NCI-H2081 (cell line): ENCODE measurements at places on chromosomes 5 and 9.

- DNase-seq: no peak
Observed at GRCh38 chr5:154287136-154287535, 96.6 kb downstream of the GALNT10 start.

DNA sequence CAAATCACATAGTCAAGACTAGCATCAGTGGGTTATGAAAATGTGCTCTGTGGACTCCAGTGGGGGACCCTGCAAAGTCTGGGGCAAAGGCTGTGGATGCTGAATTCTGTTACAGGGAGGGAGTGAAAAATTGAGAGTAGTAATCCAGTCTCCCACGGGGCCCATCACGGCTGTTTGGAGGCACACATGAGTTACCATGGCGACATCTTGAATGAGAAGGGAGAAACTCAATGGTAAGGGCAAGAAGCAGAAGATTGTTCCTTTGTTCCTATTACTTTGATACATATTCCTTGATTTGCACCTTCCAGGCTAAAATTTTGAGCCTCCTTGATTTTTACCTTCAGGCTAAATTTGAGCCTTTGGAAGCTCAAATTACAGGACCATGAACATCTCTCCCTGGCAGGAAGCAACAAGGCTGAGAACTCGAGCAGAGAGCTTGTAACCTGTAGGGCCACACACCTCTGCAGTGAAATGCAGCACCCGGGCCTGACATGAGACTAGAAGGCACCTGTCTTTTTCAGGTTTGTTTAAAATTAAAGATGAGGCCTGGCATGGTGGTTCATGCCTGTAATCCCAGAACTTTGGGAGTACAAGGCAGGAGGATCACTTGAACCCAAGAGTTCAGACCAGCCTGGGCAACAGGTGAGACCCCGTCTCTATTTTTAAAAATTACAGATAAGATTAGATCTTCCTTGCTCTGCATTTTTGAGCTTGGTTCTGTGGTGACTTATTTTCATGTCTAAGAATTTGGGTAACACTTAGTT lies 31.0 kb upstream of the ZFR start:
- no peak for DNase-seq

DNA sequence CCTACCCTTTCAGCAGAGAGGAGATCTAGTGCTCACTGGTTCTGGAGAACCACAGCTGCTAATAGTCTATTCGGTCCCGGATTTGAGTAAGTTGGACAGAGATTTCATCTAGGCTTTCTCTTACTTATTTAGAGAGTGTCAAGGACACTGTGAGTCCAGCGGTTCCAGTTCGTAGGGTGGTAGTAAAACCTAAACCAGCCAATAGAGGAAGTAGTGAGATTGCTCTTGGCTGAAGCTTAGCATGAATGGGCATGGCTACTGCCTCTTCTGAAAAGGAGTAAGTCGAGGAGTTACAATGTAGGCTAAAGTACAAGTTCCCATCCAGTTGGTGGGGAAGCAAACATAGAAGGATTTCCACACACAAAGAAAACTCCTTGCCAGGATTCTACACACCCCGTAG lies 109.6 kb upstream of the MOCS2 start:
- no peak for DNase-seq

DNA sequence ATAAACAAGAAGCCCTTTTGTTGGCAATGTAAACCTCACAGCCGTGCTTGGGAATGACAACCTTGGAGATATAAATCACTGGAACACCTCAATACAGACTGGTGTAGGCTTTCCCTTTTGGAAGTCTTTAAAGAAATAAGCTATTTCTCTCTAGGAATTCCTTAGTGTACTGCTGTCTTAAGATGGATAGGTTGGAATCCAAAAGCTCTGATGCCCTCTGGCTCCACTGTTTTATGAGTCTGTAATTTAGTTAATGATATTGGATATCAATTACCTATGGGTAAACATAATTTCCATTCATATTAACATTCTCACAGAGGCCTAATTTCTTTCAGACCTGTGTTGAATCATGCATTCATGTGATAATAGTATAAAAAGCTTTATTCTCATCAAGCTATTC lies 435.9 kb upstream of the MPDZ start:
- DNase-seq: no peak
